ENCODE measurements at places on chromosomes 5 and 9.

DNA sequence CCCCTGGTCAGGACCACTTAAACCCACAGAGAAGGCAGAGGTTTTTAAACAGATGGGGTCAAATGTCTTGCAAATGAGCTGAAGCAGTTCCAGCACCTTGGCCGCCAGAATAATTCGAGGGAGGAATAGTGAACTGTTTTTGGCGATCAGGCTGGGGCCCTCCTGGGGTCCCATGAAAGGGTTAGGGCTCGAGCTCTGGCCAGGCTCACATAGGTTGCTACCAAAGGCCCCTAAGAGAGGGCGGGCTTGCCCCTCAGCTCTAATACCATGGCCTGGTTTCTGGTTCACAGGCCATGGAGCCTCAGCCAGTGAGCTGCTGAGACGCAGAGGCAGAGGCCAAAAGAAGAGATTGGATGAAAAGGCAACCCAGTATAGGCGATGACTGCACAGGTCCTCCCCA, 74.8 kb upstream of the UBTD2 start:
- no peak for DNase-seq

- DNase-seq, result no peak
Observed at GRCh38 chr5:37667846-37668245, 172.0 kb downstream of the GDNF start.

- DNase-seq, result no peak
Observed at GRCh38 chr5:156803404-156803803, 46.7 kb upstream of the PPP1R2B start.

DNA sequence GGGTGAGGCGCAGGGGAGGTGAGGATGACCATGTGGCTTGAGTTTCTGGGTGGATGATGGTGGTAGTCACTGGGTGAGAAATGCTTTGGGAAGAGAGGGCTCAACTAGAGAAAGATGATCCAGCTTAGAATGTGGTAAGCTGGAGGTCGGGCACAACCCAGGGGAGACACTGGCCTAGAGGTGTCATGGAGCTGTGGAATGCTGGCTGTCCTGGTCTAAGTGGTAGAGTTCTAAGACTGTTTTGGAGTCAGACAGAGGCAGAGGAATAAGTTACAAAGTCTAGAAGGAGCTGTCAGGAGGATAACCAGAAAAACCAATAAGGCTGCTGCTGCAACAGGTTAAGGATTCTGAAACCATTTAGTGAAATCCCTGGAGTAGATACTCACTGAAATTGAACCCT, 19.2 kb upstream of the ACSL6 start:
- no peak for DNase-seq

DNA sequence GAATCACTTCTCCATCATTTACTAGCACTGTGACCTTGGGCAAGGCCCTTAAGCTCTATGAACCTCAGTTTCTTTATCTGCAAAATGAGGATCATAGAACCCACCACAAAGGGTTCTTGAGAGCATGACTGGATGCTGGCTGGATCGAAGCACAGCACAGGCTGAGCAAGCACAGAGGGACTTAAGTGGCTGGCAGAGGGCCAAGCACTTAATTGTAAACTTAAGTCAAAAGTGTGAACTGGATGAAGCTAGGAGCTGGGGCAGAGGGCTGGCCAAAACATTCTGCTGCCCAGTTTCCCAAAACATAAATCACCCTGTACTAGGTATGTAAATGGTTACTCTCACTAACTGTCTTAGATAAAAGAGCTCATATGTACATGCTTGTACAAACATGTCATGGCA, 112.3 kb upstream of the WWC1 start:
- no peak for DNase-seq

DNA sequence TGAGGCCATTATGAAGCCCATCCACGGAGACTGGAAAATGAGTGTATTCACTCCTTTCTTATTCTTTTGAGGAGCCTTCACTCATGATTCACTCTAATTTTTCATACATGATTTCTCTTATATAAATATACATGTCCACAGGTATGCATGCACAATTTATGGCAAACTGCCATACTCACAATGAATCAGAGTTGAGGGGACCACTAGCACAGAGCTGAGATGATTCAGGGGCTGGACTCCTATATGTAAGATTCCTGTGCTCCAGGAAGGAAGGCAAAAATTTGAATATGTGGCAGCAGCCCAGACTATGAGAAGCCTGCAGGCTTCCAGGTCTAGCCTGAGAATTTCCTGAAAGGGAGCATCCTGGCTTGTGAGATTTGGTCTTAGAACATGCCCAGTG, 484.6 kb downstream of the PRELID2 start:
- DNase-seq, result no peak

DNA sequence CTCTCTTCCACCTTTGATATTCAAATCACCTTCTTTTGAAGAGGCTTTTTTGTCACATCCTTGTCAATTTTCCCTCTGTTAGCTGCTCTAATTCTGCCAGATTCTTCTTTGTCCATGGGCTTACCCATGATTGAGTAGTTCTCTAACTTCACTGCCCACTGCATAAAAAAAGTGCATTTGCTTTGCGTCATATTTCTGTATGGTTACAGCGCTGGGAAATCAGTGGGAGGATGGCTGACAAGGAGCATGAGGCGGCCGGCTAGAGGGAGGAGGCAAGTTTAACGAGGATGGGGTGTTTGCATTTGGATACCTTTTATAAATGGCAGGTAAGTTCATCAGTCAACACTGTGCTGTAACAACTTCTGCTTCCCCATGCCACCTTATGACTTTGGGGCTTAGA, 116.5 kb upstream of the LHFPL2 start:
- DNase-seq, result no peak

GRCh38 chr5:136225796-136226195, 32.8 kb upstream of the SMIM32 start:
- no peak for DNase-seq

DNA sequence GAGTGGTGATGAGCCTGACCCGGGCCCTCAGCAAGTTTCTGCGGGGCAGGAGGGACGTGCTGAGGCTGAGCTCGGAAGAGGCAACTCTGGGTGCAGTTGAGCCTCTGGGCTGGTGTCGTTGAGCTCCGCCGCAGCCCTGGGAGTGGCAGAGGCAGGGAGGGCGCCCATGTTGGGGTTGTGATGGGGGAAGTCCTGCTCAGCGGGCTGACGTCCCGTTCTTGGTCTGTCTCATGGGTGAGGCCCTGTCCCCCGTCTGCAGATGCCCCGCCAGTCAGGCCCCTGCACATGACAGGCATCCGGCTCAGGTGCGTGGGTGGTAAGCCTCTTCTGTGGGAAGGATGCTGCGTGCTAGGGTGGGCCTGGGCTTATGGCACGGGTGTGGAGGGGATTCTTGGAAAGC, 64.3 kb downstream of the RXRA start:
- DNase-seq, result peak; percentile 47

GRCh38 chr5:42779083-42779482, 22.5 kb downstream of the CCDC152 start:
- DNase-seq, result no peak

DNA sequence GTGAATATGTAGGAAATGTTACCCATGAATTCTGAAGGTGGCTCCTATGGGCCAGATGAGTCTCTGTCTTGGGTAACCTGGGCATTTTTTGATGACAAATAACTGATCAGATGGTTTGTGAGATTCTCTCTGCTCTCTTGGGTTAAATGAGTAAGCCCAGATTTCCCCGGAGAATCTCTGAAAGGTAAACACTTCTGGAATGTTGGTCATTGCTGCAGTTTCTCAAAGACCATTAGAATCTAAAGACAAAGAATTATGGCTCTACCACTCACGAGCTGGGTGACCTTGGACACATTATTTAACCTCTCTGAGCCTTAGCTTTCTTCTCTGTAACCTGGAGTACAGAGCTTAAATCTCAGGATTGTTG, 191.2 kb downstream of the DAB2IP start:
- no peak for DNase-seq

GRCh38 chr9:89720696-89721175, 115.9 kb downstream of the GADD45G start:
- DNase-seq, result no peak

- no peak for DNase-seq
Observed at GRCh38 chr5:179694561-179694960, 4.2 kb upstream of the CANX start.

- DNase-seq, result peak; percentile 24
Observed at GRCh38 chr5:60829490-60830266, 14.4 kb downstream of the ELOVL7 start.

DNA sequence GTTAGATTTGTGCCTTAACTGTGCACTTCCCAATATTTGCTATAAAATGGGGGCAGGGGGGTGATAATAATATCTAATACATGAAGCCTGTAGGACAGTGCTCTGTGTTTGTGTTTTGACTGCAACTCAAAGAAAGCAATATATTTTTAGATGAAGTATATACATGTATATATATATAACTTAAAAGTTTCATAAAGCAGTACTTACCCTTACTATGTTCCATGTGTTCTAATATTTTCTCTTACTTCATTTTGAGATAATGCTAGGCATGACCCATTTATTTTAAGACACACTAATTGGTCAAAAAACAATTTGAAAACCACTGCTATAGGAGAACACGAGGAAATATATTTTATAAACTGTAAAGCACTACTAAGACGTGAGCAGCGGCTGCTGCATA, 2.4 kb downstream of the TRIM52 start:
- DNase-seq, result no peak

DNA sequence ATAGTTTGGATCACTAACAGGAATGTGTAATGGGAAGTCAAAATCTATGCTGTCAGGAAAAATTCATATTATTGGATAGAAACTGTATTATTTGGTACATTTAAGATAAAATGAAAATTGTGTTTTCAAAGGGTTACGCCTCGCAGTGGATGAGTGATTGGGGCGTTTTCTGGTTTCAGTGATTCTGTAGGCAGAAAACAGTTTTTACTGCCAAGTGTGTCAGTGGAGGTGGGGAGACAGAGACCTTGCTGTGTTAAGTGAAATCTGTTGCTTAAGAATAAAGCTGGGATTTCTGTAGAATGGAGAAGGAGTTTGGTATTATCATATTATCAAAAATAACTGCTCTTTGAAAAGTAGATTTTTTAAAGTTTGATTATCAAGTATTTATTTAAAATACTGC, 69.7 kb downstream of the GHR start:
- no peak for DNase-seq

- no peak for DNase-seq
Observed at GRCh38 chr5:36949593-36949992, 73.0 kb downstream of the NIPBL start.

DNA sequence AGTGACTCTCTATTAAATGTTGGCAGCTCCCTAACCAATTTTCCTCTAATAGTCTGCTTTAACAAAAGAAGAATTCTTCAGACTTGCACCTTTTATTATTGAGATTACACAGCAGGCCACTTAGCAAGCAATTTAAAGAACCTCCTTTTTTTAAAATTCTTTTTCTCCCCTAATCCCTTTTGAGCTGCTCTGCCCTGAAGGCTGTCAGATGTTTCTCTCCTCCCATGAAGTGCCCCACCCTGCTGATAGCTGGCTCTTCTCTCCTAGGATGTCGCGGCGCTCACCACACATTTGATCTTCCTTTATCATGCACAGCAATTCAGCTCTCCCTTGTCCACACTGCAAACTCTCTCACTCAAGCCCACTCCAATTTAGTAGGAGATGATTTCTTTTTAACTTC, 1471.1 kb upstream of the ACO1 start:
- no peak for DNase-seq

DNA sequence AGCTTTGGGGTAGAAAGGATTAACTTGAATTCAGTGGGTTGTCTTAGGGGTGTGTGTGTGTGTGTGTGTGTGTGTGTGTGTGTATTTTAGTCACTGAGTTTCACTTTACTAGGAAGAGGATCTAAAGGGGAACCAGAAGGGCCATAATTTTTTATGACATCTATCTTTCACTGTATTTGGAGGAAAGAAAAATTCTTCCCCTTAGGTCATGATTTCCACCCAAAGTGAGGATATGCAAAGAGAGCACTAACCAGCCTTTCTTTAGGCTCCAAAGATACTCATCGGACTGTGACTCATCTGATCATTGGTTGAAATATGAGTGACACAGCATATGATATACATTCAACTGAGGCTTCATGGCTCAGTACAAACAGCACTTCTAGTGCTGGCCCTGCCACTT, 75.2 kb upstream of the RASGRF2 start:
- DNase-seq, result no peak

DNA sequence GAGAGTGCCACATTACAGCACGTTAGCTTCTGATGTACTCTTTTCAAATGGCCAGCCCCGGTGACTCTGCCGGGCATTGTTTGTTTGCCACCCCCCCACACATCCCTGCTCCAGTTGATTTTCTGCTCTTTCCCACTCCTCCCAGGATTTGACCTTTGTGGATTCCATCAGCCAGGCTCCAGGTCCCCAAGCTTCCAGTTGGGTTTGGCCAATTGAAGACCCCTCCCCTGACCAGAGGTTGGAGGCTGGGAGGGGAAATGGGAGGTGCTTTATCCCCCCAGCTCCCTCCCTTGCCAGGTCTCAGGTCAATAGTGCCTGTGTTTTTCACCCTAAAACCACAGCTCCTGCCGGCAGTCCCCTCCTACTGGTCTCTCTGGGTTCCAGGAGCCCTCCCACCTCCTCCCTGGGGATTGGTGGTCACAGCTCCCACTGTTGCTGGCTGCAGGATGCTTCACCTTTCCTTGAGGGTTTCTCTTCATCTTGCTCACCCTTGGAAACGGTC, 34.9 kb downstream of the IRF1 start:
- DNase-seq, result no peak

- DNase-seq, result no peak
Observed at GRCh38 chr5:135085936-135086725, 52.1 kb upstream of the PITX1 start.

DNA sequence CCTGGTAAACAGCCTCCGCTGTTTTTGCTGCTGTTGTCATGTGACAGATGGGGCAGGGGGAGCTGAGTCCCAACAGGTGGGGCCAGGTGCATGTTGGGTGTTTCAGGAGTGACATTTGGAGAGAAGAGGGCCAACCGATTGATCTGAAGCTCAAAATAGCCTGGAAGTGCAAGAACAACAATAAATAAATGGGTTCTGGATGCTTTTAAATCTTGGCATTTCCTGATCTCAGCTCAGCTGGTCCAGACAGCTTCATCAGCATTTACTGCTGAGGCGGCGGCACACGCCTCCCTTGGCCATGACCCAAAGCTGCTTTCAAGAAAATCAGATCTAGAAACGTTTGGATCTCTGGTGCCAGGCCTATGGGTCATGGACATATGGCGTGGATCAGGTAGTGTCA, 70.5 kb downstream of the PPARGC1B start:
- DNase-seq, result no peak

- DNase-seq, result no peak
Observed at GRCh38 chr9:120377268-120378159, 202.5 kb downstream of the CDK5RAP2 start.
